Activated CD8-positive, alpha-beta memory T cell treated with anti-CD3 and anti-CD28 coated beads for 1 hour (primary cell): ENCODE measurements at places on chromosomes 2 and 18.

GRCh38 chr2:189465076-189465475, 23.8 kb downstream of the WDR75 start:
- no peak for DNase-seq

DNA sequence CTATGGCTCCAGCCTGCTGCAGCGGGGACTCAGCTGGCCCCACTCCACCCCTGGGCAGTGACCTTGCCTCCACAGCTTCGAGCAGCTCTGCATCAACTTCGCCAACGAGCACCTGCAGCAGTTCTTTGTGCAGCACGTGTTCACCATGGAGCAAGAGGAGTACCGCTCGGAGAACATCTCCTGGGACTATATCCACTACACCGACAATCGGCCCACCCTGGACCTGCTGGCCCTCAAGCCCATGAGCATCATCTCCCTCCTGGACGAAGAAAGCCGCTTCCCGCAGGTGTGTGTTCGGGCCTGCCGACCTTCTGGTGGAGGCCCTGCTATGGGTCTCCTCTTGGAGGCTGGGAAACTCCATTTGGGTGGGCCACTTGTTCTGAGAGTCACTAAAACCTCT, 48.6 kb downstream of the MYO7B start:
- no peak for DNase-seq

DNA sequence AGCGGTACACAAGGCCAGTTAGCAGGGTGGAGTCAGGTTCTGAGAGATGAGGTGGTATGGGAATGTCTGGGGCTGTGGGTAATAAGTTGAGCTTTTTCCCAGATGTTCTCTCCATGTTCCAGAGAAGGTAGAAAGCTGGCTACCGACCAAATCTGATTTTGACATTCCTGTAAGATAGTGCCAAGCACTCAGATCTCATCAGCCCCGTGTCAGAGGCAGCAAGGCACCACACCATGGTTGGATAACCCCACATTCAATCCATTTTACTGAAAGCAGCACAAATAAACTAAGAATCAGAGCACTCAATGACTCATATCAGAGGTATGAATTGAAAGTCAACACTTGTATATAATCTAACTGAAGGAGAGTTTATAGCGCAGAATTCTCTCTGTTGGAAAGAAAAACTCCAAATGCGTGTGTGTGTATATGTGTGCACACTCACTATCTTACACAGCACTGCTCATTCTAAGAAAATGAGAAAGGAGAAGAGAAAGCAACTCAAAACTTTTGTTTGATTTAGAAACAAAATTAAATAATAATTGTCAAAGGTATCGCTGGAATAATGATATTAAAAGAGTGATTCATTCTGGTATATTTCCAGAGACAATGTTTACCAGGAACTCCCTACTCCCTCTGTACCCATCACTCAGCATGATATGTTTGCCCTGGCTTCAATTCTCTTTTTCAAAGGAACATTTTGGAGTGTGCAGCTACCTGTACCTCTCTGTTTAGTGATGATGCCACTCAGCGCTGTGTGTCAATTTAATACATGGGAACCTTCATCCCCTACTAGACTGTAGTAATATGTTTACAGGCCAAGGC, 375.1 kb upstream of the ID2 start:
- DNase-seq = no peak

GRCh38 chr2:163610817-163611556, 124.8 kb downstream of the FIGN start:
- DNase-seq = no peak

DNA sequence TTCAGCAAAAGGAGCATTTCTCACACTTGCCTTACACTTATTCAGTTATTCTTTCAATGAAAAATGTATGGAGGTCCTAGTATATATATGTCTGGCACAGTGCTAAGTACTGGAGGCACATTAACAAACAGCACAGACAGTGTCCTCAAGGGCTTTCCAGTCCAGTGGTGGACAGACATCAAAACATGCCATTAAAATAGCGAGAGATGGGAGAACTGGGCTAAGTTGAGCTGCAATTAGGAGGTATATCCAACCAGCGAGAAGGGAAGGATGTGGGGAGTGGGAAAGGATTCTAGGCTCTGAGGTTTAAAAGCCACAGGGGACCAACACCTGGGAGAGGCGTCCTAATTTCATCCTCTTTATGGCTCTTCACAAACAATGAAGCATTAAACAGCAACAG, 127.5 kb upstream of the TTC39C start:
- no peak for DNase-seq

DNA sequence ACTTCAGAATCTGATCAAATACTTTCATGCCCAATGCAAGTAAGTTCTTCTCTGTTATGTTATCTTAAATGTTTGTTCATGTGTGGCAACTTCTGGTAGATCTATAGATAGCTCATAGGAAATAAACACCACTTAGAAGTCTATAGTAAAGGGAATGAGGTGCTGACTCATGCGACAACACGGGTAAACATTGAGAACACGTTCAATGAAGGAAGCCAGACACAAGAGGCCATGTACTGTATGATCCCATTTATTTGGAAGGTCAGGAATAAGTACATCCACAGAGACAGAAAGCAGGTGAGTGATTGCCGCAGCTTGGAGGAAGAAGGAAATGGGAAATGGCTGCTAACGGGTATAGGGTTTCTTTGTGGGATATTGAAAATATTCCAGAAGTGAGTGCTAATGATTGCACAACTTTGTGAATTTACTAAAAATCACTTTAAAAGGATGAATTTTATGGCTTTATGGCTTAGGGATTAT, 95.4 kb downstream of the ITGB1BP1 start:
- DNase-seq = no peak

- DNase-seq = no peak
Measured at GRCh38 chr2:230174466-230174865, 45.3 kb downstream of the SP110 start.

DNA sequence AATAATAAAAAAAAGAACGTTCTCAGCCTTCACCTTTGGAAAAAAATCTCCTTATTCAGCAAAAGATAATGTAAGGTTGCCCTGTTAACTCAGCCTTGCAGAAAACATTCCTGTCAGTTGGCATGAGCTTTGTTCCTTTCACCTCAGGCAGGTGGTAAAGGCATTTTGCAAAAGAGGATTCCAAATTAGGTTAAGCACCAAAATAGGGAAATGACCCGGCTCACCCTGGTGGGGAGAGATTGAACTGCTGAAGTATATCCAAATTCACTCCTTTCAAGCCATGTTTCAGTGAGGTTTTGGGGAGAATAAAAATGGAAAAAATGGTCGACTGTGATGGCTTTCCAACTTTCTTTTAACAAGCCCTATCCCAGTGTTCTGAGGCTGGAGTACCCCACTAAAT, 1988.8 kb upstream of the PIK3C3 start:
- no peak for DNase-seq

- DNase-seq = no peak
Measured at GRCh38 chr18:23934252-23934651, 80.3 kb upstream of the TTC39C start.
